Sigmoid colon (tissue), 7 donors: ENCODE measurements at places on chromosomes 2 and 18. TPM values are rescaled to one million over a fixed set of nuclear protein-coding genes. Genes with fewer than 3 reads are reported as not detected.

Gene PIK3C3
- 28.2 TPM for polyA plus RNA-seq

DNA sequence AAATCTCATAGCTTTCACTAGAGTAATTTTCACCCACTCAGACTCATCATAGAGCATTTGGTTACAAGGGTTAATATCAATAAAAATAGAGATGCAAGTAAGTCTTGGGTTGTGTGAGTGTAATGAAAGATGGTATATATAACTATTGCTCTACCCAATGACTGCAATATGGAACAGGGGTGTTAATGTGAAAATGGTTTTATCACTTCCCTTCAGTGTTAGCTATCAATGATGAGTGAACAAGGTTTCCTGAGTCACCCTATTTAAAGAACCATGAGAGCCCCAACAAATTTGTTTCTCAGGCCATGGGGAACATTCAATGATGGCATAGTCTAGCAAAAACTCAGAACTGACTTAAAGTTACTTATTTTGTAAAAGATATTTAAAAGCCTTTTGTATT is 1133.6 kb upstream of the ZEB2 start:
- DNase-seq: no peak

Gene PDE1A
- polyA plus RNA-seq: 9.0 TPM

- no peak for DNase-seq
Observed at GRCh38 chr2:73701968-73702665, 35.0 kb downstream of the TPRKB start.

Gene MRPL19
- polyA plus RNA-seq: 31.8 TPM

DNA sequence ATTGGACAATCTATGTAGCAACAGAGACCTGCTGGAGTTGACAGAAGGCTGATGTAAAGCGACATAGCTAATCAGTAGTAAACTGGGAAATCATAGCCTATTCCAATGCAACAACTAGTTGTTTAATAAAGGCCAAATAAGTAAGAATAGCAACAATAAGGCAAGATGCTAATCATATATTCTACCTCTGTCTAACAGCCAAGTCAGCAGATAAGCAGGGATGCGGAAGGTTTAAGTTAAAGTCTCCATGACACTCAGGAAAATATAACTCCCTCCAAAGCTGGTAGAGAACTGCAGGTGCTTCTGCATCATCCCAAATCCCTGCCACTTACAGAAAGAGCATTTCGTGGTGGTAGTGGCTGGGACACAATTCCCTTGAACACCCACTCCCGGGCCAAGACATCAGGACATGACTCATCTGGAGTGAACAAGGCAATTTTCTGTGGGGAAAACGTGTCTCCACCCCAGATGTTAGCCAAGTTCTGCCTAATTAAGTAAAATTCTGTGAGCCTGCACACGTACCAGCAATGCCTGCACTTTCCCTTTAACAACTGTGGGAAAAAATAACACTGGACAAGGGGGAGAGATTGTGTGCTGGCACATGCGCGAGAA is 413.6 kb upstream of the ID2 start:
- DNase-seq: no peak

Gene DNAJC27
- 1.6 TPM for polyA plus RNA-seq

DNA sequence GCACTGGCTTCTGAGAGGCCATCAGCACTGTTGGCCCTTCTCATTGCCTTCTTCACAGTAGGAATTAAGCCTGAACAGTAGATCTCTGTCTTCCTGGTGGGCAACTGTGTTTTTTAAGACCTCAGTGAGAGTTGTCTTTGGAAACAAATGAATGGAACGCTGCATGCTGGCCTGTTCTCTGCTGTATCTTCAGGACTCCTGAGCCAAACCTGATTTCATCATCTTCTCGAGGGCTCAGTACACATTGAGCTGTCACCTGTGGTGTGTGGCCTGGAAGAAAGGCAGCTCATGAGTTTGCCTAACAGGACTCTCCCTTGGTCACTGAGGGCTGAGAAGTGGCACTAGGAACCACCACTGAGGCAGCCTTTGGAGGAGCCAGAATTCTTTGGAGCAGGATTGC is 39.7 kb downstream of the SH3RF3 start:
- no peak for DNase-seq

GRCh38 chr2:17805166-17805565 is 11.1 kb upstream of the MSGN1 start:
- DNase-seq: no peak

Gene HOXD4
- 0.60 TPM for polyA plus RNA-seq

DNA sequence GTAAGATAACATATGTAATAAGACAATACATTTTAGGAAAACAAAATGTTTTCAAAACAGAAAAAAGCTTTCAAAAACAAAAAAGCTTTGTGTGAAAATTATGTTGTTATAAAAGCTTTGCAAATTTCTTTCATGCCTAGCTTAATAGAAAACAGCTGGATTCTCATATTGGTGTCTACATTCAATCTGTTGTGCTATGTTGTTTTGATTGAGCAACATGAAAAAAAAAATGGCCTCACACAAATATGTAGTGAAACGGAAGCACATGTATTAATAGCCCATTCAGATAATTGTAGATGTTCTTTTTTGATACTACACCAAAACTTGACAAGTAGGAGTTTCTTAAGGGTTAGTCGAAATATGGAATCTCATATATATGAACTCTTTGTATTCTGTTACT is 197.5 kb downstream of the ZEB2 start:
- DNase-seq: no peak

DNA sequence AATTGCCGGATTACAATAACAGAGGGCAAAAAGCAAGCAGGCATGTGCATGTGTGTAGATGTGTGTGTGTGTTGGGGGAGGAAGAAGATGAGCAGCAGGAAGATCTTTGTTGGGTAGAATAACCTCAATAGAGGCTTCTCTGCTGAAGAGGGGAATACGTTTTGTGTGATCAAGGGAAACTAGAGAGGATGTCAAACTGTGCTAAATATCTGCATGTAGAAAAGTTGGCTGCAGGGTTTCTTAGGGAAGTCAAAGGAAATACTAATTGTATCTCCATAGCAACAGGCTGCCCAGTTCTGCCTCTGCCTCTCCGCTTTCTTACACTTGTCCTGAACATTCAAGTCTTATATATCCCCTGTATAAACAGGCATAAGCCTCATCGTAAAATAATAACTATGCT is 190.1 kb upstream of the RND3 start:
- DNase-seq: no peak

Gene SMC6
- polyA plus RNA-seq: 15.8 TPM

DNA sequence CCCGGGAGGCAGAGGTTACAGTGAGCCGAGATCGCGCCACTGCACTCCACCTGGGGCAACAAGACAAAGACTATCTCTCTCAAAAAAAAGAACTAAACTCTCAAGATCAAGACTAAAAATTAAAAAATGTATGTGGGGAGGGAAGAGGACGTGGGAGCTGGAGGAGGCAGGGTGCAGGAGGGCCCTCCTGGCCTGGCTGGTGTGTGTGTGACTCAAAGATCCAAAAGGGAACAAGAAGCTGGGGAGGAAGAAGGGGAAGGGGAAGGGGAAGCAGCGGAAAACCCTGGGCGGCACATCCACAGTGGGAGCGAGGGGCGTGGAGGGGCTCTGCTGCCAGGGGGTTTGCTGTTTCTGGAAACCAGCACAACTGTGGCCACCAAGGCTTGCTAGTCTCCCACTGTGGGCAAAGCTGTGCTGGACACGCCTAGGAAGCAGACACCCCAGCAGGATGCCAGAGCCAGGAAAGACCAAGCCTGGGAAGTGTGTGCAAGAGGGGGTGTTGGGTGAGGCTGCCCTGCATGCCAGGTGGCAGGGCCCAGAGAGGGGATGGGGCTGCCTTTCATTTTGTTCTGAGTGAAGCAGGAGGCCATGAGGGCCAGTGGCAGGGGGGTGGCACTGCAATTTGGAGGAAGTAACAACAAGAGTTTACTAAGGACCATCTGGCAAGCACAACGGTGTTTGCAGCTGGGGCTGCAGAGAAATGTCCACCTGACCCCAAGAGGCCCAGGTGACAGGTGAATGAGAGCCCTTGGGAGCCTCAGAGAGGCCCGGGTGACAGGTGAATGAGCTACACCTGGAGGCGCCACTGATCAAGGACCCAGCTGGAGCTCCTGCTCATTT is 44.5 kb downstream of the ANO7 start:
- no peak for DNase-seq

DNA sequence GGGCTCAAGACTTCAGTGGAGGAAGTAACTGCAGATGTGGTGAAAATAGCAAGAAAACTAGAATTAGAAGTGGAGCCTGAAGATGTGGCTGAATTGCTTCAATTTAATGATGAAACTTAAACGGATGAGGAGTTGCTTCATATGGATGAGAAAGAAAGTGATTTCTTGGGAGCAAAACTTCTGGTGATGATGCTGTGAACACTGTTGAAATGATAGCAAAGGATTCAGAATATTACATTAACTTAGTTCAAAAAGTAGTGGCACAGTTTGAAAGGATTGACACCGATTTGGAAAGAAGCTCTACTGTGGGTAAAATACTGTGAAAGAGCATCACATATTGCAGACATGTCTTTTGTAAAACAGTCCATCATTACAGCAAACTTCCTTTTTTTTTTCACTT is 638.0 kb downstream of the NYAP2 start:
- DNase-seq: no peak

GRCh38 chr2:41111836-41112627 is 660.1 kb upstream of the SLC8A1 start:
- no peak for DNase-seq

Gene RESP18
- not detected for polyA plus RNA-seq

Gene ALK
- polyA plus RNA-seq: 0.31 TPM
